ENCODE measurements at places on chromosomes 12 and 14.

GRCh38 chr12:76634133-76634532 lies 74.6 kb upstream of the OSBPL8 start:
- DNase-seq = no peak

DNA sequence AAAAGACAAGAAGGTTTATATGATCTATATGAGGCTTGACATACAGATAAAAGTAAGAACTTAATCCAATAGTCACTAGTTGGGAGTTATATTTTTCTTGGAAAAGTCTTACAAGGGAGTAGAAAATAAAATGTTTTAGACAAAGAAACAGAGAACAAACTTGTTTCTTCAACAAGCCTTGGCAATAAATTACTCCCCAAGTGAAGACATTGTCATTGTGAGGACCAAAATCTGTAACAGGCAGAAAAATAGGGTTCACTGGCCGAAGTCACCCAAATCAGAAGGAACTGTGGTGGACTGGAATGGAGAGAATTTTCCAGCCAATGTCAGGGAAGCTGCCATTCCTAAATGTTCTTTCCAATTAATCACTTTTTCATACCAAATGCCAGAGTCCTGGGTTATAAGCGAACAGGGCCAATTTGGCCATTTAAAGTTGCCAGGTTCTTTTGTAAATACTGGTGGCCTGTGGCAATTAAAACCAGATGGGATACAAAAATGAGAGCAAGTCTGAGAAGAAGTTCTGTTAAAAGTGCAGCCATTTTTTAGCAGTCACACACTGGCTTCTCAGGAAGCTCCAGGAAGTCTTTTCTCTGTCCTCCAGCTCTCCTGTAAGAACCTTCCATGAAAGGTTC lies 117.3 kb upstream of the OVCH1 start:
- DNase-seq = no peak

DNA sequence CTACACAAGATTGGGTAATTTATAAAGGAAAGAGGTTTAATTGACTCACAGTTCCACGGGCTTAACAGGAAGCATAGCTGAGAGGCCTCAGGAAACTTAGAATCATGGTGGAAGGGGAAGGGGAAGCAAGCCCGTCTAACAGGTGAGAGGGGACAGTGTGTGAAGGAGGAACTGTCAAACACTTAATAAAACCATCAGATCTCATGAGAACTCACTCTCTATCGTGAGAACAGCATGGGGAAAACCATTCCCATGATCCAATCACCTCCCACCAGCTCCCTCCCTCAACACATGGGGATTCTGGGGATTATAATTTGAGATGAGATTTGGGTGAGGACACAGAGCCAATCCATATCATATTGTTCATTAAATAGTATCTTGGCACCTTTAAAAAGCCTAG lies 56.1 kb downstream of the EPS8 start:
- DNase-seq = no peak

GRCh38 chr14:89215114-89215513 lies 201.9 kb downstream of the FOXN3 start:
- DNase-seq = no peak

DNA sequence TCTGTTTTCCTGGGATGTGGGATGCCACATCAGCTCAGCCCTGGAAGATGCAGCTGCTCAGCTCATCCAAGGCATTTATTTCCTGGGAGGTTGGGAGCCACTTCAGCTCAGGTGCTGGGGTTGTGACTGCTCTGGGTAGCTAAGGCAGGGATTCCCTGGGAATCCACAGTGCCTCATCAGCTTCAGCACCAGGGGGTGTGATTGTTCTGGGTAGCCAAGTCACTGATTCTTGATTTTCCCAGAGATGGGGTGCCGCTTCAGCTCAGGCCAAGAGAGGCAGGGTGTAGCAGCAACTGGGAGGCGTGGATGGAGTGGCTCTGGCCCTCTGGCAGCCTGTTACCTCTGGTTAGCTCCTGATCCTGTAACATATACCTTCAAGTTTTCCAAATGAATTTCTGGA lies 81.3 kb upstream of the PRMT8 start:
- DNase-seq = no peak

DNA sequence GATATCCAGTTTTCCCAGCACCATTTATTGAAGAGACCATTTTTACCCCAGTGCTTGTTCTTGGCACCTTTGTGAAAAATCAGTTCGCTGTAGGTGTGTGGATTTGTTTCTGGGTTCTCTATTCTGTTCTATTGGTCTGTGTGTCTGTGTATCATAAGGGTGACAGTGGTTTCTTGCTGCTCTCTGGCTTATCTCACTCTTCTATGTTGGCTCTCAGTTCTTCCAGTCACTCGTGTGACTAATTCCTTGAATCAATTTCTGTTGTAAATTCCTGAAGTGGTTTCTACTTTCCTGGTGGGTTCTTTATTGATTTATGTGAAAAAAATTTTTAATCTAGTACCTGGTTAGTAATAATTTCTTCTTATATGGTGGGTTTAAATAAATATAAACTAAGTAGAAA lies 58.3 kb downstream of the OTOGL start:
- no peak for DNase-seq

DNA sequence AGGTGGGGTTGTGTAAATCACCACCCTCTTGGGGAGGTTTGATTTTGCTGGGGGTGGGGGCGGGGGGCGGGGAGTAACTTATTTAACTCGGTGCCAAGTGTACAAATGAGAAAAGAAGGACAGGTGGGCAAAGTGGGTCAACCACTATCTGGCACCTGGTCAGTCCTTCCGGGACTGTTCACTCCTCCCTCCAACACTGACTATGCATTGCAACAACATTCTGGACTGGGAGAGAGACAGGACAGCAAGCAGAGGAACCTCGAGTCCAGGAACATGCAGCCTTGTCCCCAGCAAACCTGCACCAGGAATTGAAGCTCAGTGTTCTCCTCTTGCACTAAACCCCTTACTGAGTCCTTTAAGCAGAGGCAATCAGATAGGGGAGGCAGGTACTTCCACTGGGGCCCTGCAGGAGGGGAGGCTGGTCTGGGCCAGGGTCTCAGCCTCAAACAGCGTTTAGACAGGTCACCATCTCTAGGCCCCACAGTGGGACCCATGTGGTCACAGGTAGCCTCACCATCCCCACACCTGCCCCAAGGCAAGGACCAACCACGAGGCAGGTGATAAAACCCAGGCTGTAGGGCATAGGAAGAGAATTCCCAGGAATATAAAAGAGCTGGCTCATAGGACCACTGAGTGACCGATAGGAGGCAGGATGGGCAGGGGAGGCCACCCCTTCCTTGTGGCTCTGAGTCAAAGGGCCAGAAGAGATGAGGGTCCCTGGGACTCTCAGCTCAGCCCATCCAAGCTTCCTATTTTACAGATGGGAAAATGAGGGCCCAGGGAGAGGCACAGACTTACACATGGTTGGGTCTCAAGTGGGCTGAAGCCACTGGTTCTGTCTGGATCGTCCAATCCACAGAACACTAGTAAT lies 9.8 kb downstream of the CCDC85C start:
- no peak for DNase-seq

GRCh38 chr12:112924986-112925385 lies 13.3 kb upstream of the OAS3 start:
- DNase-seq = no peak

- no peak for DNase-seq
Observed at GRCh38 chr12:11798856-11799501, 149.5 kb downstream of the ETV6 start.

GRCh38 chr14:72781561-72782508 lies 112.1 kb downstream of the DPF3 start:
- no peak for DNase-seq

DNA sequence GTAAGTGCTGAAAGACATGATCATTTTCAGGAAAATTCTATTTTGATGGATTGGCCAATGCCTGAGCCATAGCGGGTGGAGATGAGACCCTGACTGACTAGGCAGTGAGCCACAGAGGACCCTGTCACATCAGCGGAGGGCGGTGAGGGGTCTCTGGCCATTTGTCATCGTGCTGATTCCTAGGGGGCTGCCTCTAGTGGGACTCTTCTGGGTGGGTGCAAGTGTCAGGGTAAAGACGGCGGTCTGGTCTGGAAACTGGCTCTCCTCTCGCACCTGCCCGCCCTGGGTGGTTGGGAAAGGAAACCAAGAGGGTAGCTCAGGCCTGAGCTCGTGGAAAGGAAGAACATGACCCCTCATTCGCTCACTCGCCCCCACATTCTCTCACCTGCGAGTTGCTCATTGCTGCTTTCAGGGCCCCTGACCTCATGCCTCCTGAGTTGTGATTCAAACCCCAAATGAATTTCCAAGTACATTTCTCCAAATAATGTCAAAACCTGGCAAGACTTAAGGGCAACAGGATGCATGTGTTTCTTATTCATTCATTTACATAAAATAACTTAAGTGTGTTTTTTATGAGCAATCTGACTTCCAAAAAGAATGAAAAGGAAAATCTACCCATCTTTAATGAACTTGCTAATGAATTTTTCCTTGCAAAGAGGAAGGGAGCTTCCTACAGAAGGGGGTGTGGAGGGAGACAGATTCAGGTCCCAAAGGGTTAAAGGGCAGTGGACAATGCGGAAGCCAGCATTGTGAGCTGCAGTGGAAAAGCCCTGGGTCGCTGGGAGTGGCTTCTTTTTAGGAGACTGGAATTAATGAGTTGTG lies 12.8 kb downstream of the MEG3 start:
- no peak for DNase-seq

GRCh38 chr12:54028314-54029201 lies at the start of gene HOXC6:
Gene HOXC6, plus strand, starts transcription at chr12:54028440. Its CDS starts 82 bp downstream, at chr12:54028522.
- no peak for DNase-seq

- DNase-seq = no peak
Observed at GRCh38 chr14:99460793-99461192, 19.9 kb downstream of the SETD3 start.

DNA sequence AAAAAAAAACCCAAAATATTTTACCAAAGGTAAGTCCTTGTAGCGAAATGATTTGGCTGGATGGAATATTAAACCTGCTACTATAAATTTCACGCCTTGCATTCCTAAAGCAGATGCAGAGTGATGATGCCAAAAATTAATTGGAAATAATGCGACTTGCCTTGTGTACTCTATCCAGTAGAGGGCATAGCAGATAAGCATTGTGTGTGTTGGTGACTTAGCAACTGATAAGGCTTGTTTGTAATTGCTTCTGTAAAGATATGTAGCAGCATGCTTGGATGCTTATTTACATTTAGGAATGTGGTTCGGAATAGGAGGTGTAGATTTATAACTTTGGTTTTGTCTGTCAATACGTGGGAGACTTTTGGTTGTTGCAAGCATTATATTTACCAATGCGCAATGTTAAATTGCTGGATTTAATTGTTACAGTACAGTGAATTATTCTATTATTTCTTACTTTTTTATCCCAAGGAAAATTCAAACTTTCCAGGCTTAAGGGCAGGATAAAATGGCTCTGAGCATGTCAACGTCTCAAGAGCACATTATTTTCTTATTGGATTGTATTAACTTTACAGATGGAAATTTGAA lies 80.5 kb downstream of the TMEM260 start:
- DNase-seq = no peak

DNA sequence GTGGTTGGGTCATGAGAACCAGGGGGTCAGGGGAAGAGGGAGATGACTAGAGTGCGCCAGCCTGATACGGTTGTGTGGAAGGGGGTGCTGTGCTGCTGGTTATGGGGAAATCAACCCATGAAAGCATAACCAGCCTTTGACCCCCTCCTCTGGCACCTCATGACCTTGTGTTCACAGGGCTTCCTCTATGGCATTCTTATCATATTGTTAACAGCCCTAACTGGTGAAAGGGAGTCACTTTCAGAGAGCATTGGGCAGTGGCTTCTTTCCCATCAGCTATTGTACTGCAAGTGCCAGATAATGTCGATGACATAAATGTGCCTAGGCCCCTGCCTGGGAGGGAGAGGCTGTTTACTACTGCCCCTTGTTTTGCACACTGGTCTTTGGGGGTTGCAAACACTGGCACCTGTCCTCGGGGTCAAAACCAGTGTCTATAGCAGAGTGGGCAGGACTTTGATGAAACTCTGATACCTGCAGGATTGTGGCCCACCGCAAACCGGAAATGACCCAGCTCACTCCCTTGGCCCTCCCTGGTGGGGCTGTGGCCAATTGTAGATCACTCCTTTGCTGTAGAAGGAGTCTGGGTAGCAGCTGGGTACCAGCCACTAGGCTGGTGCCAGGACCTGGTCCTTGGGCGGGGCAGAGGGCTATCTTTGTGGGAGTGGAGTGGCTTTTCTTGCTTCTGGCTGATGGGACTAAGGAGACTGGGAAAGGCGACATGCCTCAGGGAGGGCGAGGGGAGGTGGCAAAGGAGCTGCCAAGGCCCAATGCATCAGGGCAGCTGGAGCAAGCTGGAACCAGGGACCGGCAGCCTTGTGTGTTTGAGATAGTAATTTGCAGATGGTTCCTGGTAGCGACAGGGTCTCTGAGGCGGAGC lies 634 bp upstream of the TMEM63C start:
- no peak for DNase-seq

GRCh38 chr14:100065942-100066574 lies 836 bp downstream of the EVL start:
- DNase-seq = no peak

- no peak for DNase-seq
Observed at GRCh38 chr12:65392491-65392890, 114.0 kb downstream of the MSRB3 start.

DNA sequence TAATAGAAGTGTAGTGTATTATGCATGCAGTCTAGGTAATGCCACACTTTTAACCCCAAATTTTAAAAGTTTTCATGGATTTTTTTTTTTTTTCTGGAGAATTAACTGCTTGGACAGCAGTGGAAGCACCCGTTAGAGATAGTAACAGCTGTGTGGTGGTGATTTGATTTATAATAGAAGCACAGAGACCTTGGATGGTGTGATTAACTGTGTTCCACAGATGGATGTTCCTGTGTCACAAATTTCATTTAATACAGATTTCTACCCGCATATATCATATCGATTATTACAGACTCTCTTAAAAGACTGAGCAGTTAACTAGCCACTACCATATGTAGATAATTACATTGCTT lies 47.0 kb downstream of the IFT81 start:
- DNase-seq = no peak

DNA sequence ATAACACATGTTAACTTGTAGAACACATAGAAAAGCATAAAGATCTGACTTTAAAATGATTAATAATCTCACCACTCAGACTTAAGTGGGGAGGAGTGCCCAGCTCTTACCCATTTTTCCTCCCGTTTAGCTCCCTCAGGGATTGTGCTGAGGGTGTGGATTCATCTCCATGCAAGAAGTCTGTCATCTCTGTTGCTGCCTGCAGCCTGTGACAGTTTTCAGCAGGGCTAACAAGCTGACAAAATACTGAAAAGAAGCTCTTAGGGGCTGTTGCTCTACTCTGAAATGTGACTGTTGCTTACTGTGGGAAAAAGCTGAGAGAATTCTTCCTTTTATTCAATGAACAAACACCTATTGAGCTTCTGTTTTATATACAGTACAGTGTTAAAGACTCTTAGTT lies 216.2 kb downstream of the CPNE8 start:
- DNase-seq = no peak

- DNase-seq = no peak
Observed at GRCh38 chr12:95473231-95473883, 595 bp upstream of the METAP2 start.

- DNase-seq = no peak
Observed at GRCh38 chr14:67881225-67881624, 61.6 kb downstream of the RAD51B start.
